Uterus (tissue), 4 donors: ENCODE measurements at places on chromosomes 4 and X. TPM values are rescaled to one million over a fixed set of nuclear protein-coding genes. Genes with fewer than 3 reads are reported as not detected.

DNA sequence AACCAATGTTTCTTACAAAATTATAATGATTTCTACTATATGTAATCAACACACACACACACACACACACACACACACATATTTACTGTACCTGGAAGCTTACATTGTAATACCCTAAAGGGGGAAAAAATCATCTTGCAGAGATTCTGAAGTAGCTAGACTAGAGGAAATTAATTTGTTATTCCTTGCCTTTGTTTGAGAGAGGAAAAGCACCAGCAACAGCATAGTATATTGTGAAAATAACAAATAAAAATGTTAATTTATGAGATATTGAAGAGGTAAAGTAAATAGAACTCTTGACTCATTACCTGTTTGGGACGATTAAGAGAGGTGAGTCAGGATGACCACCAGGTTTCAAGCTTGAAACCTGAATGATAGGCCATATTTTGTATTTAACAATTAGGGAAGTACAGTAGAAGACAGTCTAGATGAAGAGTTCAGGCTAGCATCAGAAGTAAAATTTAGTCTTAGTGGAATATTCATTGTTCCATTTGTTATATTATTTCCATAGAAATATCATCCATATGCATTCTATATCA, 873.4 kb upstream of the PCDH10 start:
- no peaks in the 10 kb centered on the region for H3K4me1 ChIP-seq
- no peak overlapping the region for H3K4me3 ChIP-seq
- no peaks in the 10 kb centered on the region for H3K36me3 ChIP-seq
- DNase-seq: no peak
- H3K27me3 ChIP-seq: no peaks in the 10 kb centered on the region
- H3K27ac ChIP-seq: no peak overlapping the region

GRCh38 chrX:15761564-15762191, 23.6 kb downstream of the CA5B start:
- H3K4me1 ChIP-seq: no peaks in the 10 kb centered on the region
- no peak overlapping the region for H3K27ac ChIP-seq
- no peaks in the 10 kb centered on the region for H3K27me3 ChIP-seq
- no peak overlapping the region for H3K4me3 ChIP-seq

DNA sequence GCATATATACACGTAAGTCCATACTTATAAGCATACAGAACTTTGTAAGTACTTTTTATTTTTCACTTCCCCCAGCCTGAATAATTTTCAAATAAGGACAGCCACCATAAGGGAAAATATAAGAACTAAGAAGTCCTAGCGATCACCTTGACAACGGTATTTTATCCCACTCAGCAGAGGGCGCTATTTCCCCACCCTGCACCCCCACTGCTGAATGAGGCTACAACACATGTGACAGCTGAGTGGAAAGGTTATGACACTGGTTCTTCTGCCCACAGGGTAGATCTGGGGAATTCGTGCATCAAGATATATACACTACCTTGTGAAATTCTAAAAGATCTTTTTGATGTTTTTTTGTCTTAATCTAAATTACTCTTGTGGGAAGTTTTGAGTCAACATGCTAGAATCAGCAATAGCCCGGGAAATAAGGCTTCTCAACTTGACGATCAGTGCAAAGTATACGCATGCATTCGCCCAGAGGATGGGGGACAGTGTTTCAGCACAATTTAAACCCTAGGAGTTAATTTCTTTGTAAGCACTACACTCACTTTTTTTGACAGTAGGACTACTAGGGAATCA, 151.5 kb downstream of the CORIN start:
- H3K27ac ChIP-seq: no peak overlapping the region
- H3K36me3 ChIP-seq: no peaks in the 10 kb centered on the region
- peak; percentile 24 for DNase-seq
- H3K4me1 ChIP-seq: no peaks in the 10 kb centered on the region
- H3K4me3 ChIP-seq: no peak overlapping the region

- H3K4me3 ChIP-seq: no peak overlapping the region
- no peak for DNase-seq
- peaks cover 6% of the 10 kb centered on the region for H3K27me3 ChIP-seq
Observed at GRCh38 chr4:8665406-8666360, 73.1 kb downstream of the CPZ start.

DNA sequence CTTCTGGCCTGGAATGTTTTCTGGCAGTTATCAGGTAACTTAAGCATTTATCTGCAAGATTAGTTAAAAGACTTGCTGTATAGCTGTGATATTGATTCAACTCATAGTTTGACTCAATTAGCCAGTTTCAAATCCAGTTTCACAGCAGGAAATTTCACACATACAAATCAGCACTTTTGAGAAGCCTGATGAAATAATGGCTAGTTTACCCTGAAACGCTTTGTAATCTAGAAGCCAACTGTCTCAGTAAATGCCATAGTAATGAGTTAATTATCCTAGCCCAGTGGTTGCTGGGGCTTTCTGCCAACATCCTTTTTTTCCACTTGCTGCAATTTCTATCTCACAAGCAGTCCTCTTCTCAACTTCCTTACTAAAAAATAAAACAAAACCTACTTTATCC, 53.1 kb downstream of the ARHGEF38 start:
- H3K36me3 ChIP-seq: no peaks in the 10 kb centered on the region
- H3K27me3 ChIP-seq: no peaks in the 10 kb centered on the region
- no peak overlapping the region for H3K4me3 ChIP-seq
- no peak for DNase-seq

GRCh38 chr4:140851804-140852203, 95.6 kb upstream of the TBC1D9 start:
- DNase-seq: no peak
- no peaks in the 10 kb centered on the region for H3K27me3 ChIP-seq
- no peaks in the 10 kb centered on the region for H3K36me3 ChIP-seq
- no peaks in the 10 kb centered on the region for H3K4me1 ChIP-seq

DNA sequence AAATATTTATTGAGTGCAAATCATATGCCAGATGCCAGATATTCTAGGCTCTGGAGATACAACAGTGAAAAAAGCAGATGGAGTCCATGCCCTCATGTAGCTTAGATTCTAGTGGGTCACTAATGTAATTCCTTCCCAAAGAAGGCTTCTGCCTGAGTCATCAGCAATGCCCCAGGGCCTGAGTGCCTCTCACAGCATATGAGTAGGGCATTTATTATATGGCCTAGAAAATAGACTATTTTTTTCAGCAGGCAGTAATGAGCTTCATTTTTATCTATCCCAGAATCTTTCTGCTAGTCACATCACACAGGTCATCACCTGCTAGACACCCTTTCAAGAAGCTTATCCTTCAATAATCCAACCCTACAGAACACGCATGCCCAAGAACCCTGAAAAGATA, 22.3 kb downstream of the TMEM31 start:
- no peaks in the 10 kb centered on the region for H3K4me1 ChIP-seq
- no peak for DNase-seq
- no peaks in the 10 kb centered on the region for H3K36me3 ChIP-seq
- no peak overlapping the region for H3K27ac ChIP-seq

DNA sequence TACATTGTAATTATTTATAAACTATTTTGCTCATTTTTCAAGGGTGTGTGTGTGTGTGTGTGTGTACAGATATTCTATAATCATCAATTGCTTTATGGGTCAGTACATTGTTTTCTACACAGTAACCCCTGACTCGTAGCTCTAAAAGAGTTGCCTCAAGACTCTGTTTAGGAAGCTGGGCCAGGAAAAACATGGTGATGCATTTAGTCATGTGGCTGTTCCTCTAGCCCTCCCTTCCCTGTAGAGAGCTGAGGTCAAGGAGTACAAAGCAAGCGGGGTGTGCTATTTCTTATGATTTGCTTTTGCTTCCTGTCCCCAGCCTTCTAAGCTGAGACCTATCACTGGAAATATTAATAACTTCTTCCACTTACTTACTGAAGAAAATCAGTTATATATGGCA, 34.8 kb upstream of the SPANXD start:
- H3K27me3 ChIP-seq: no peaks in the 10 kb centered on the region
- no peaks in the 10 kb centered on the region for H3K4me1 ChIP-seq
- H3K4me3 ChIP-seq: no peak overlapping the region
- DNase-seq: no peak

- H3K36me3 ChIP-seq: no peaks in the 10 kb centered on the region
- no peaks in the 10 kb centered on the region for H3K4me1 ChIP-seq
- no peak overlapping the region for H3K4me3 ChIP-seq
- DNase-seq: no peak
Observed at GRCh38 chrX:116009346-116009745, 161.2 kb upstream of the AGTR2 start.

GRCh38 chr4:101237773-101238172, 109.6 kb downstream of the PPP3CA start:
- H3K27ac ChIP-seq: no peak overlapping the region
- H3K4me3 ChIP-seq: no peak overlapping the region
- H3K27me3 ChIP-seq: no peaks in the 10 kb centered on the region
- no peaks in the 10 kb centered on the region for H3K36me3 ChIP-seq
- DNase-seq: no peak

GRCh38 chr4:184201179-184201578, 16.5 kb downstream of the ENPP6 start:
- no peak overlapping the region for H3K27ac ChIP-seq
- H3K4me1 ChIP-seq: no peaks in the 10 kb centered on the region
- no peaks in the 10 kb centered on the region for H3K27me3 ChIP-seq
- H3K4me3 ChIP-seq: no peak overlapping the region
- no peak for DNase-seq

PCDH7 gene
- 68.7 TPM for total RNA-seq

HTR2C gene
- not detected for total RNA-seq

PNCK gene
- total RNA-seq: 1.8 TPM

TBX22 gene
- total RNA-seq: not detected

MAGEC2 gene
- total RNA-seq: not detected

NEIL3 gene
- not detected for total RNA-seq

IDH3G gene
- 88.5 TPM for total RNA-seq

HSFX2 gene
- total RNA-seq: not detected
